NCI-H2227 treated with DMSO at 0.1 percent for 48 hours (cell line): ENCODE measurements at places on chromosomes 12 and 14.

GRCh38 chr14:99029145-99029915, 242.7 kb downstream of the BCL11B start:
- DNase-seq: no peak

DNA sequence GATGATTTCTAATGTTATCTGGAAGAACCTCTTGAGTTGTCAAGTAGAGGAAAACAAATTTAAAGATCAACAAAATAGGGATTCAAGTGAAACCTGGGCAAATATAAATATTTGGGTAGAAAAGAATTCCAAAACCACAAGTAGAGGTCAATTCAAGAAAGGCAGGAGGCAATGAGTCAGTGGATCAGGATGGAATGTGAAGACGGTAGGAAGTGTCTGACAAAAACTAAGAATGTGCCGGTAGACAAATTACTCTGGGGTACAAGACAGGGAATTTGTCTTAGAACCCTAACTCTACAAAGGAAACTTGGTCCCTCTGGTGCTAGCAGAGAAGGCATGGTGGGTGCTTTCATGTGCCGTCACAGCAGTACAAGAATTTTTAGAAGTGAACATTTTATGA, 13.6 kb downstream of the ABCD2 start:
- DNase-seq: no peak

GRCh38 chr12:54680374-54680773, 32.2 kb upstream of the DCD start:
- no peak for DNase-seq

- no peak for DNase-seq
Observed at GRCh38 chr14:37864861-37865718, 269.7 kb downstream of the TTC6 start.

GRCh38 chr12:56338308-56339157, at the start of gene IL23A:
Gene IL23A, plus strand, starts transcription at chr12:56338884. Its CDS starts 161 bp downstream, at chr12:56339045.
- no peak for DNase-seq

GRCh38 chr12:66662179-66662578, 16.7 kb downstream of the GRIP1 start:
- DNase-seq: no peak

DNA sequence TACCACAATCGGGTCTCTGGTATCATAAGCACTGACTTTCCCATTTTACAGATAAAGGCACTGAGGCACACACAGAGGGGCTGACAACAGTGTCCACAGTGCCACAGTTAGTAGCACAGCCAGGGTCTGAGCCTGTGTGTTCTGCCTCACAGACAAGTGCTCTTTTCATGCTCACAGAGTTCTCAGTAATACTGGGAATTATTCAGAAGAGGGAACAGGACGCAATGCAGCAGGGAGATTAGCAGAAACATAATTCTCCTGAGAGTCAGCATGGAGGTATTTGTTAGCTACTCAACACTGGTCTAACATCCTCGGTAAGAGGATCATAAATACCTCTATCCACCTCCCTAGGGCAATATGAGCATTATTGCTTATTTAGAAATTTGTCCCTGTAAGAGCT, 219.3 kb upstream of the EEA1 start:
- DNase-seq: no peak

- no peak for DNase-seq
Observed at GRCh38 chr12:13794706-13795105, 186.7 kb downstream of the GRIN2B start.

DNA sequence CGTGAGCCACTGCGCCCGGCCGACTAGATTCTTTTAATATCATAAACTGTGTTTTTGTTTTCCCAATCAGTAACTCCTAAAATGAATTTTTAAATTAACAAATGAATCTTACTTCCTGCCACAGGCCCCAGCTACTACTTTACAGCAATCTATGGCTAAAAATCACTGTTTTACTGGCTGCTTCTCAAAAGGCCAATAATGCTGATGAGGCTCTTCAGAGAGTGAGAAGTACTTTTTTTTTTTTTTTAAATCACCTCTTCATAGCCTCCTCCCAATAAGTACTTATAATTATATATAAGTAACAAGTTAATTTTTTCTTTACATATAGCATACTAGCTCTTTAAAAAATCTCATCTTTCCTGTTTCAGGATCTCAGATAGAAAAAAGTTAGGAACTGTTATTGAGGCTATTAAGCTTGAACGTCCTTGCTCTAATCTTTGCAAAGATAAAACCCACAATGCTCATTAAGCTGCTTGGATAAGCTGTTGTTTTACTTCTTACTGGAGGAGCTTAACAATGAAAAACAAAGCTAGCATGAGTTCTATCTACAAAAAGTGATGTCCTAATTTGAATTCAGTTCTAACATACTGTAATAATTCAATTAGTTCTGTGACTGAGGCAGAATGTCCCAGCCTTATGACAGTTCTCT, 12.8 kb upstream of the WDR20 start:
- no peak for DNase-seq

DNA sequence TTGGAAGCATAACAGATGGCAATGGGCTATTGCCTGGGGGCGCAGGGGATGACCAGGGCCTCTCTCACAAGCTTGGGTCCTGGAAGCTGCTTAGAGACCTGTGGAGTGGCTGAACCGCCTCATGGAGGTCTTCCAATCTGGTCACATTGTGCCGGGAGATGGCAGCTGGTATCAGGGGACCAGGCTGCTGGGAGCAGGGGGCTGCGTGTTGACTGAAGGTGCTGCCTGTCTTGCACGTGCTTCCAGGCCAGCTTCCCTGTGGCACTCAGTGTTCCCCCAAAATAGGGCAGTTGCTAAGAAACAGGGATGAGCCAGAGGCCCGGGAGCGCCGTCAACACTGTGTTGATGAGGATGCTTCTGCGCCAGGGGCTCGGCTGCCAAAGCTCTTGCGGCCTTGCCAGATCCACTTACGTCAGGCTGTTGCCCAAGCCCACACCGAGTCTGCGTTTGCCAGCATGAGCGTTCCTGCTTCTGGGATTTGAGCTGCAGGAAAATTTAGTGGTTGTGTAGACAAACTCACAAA, 39.8 kb downstream of the ELK3 start:
- no peak for DNase-seq

DNA sequence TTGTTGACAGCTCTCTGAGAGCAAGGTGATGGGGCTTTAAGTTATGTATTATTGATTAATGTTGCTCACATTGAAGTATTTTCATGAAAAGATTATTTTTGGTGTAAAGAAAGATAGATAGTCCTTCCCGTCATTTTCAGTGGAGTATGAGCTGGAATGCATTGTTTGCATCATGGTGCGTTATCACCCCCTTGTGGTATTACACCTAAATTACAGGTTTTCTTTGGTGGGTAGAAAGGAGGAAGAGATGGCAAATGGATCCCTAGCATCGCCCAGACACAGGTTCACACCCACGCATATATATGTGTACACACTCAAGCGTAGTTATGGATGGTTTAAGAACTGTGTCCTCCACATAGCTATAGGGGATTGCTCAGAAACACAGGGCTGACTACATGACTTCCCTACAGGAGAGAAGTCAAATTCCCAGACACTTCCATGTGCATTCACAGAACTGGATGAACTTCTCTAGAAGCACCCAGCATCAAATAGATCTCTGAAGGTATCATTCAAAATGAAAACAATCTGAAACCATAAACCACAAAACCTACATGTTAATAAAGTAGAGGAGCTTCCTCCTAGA, 14.4 kb upstream of the SERPINA10 start:
- no peak for DNase-seq

DNA sequence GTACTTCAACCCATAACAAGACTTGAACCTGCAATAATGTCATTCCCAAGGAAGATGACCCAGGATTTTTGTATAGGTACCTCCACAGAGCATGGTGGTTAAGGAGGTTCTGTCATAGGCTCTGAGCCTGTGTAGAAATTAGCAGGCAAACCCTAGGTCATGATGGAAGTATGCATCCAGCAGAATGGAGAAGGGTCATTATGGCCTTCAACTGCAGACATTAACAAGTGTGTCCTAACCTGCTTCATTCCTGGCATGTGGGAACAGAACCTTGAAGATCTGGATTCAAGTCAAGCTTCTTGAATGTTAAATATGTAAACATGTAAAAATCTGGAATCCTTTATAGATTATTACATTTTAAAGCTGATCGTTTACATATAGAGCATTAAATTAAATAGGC, 116.2 kb upstream of the SLC38A4 start:
- no peak for DNase-seq

DNA sequence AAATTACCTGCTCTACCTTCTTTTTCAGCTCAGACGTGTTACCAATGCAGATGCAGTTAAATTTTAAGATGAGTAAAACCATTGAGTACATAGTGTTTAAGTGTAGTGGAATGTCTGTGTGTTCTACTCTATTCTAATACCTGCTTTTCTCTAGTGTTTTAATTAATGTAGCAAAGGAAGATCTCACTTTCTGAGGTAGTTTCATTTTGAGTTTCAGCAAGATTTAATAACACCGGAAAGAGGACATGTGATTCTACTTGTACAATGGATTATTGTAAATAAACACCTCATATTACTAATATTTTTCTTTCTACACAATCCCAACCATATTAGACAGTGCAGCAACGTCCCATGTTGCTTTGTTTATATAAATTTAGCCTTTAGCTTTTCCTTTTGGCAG, 315.4 kb downstream of the RAD51B start:
- DNase-seq: no peak

DNA sequence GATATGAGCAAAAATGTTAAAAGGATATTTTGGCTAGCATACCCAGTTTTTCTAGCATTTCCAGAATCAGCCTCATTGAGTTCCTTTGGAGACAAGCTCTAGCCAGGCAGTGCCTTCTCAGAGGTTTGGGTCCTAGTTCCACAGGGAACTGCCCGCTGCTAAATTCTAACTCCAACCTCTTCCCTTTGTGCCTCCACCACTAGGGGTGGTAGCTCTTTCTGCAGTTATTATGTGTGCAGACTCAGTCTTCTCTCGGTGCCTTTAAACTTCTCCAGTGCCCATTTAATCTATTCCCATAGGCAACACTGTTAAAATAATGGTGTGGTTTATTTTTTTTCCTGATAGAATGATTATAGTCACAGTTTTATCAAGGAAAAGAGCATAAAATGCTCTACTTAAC, 21.5 kb upstream of the SLC25A3 start:
- DNase-seq: no peak

DNA sequence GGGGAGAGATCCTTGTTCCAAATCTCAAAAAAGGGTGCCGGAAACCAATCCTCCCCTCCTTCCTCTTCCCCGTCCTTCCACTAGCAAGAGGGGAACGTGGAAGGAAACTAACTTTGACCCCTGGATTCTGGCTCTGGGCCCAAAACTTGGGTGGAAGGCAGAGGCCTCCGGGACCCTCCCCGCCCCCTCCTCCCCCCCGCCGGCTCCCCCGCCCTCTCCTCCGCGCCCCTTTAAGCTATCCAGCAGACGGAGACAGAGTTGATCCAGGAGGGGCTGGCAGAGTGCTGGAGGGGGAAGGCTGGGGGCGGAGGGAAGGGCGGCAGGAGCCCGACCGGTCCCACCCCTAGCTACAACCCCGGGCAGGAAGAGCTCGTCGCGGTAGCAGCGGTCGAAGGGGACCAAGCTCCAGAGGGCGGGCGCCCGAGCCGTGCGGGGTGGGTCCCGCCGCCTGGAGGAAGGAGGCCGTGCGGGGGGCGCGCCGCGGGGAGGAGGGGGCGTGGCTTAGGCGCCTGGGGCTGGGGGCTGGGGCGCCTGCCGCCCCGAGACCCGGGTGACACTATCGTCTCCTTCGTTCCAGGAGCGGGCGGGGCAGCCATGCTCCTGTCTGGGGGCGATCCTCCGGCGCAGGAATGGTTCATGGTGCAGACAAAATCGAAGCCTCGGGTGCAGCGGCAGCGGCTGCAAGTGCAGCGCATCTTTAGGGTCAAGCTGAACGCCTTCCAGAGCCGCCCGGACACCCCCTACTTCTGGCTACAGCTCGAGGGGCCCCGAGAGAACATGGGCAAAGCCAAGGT, at the start of gene NYNRIN:
Gene NYNRIN, plus strand, starts transcription at position 351 of the 794 bp plus-strand sequence. Its CDS starts 244 bp downstream, at position 595.
- DNase-seq: no peak

- DNase-seq: no peak
Observed at GRCh38 chr12:19140381-19141236, 11.1 kb downstream of the PLEKHA5 start.

GRCh38 chr12:20442322-20442721, 74.0 kb downstream of the PDE3A start:
- DNase-seq: no peak

- DNase-seq: no peak
Observed at GRCh38 chr12:88566430-88566829, 13.8 kb downstream of the KITLG start.

DNA sequence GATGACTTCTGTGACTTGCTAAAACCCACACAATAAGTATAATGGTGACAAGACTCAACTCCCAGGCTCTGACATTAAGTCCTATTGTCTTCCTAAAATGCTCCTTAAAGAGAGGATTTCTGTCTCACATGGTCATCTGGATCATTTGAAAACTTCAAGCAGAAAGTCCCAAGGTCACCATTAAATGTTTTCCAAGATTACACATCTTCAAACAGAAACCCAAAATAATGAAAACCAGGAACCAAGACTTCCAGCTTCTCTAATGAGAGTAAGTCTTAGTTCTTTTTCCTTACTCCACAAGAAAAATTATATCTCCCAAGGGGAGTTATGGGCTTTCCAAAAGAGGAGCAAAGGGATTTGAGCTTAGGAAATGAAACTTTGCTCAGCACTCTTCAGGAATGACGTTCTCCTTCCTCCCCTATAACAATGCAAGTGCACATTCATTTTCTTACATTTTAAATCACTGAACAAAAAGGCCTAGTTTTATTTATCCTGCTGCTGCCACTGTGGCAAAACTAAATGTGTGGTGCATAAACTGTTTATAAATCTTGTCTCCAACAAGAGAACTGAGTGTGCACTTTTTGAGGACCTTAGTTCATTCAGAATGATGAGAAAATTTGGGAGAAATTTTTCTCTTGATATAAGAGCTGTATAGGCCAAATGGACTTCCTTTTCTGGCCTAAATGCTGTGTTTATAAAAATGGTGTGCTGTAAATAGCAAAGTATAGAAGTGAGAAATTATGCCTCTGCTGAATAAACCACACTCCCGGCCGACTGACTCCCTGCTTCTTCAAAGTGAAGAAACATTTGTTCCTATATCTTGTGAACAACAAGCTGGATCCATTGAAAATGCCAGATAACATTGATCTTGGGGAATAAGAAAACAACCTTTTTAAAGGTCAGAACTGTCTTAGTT, 148.4 kb upstream of the PLEKHG7 start:
- DNase-seq: no peak

DNA sequence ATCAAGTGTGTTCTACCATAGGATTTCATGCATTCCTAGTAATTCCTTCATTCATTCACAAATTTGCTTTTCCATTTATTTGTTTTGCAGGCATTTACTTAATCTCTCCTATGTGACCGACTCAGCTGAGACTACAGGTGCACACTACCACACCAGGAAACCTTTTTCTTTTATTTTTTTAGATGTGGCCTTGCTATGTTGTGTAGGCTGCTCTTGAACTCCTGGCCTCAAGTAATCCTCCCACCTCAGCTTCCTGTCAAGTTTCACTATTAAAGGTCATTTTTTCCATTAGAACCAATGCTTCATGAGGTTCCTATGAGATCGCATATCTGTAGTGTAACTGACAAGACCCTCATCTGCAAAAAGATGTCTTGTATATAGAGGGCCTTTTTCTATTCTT, 1218.7 kb downstream of the VRK1 start:
- no peak for DNase-seq

GRCh38 chr14:66918527-66918926, 270.7 kb upstream of the GARIN2 start:
- no peak for DNase-seq

GRCh38 chr14:39812532-39813320, 380.5 kb upstream of the FBXO33 start:
- DNase-seq: no peak

GRCh38 chr14:71606064-71606463, 326.2 kb upstream of the RGS6 start:
- DNase-seq: no peak

- DNase-seq: no peak
Observed at GRCh38 chr12:74791365-74791764, 253.7 kb downstream of the ATXN7L3B start.
